Fibroblast of the aortic adventitia (primary cell): ENCODE measurements at places on chromosomes 4 and X.

DNA sequence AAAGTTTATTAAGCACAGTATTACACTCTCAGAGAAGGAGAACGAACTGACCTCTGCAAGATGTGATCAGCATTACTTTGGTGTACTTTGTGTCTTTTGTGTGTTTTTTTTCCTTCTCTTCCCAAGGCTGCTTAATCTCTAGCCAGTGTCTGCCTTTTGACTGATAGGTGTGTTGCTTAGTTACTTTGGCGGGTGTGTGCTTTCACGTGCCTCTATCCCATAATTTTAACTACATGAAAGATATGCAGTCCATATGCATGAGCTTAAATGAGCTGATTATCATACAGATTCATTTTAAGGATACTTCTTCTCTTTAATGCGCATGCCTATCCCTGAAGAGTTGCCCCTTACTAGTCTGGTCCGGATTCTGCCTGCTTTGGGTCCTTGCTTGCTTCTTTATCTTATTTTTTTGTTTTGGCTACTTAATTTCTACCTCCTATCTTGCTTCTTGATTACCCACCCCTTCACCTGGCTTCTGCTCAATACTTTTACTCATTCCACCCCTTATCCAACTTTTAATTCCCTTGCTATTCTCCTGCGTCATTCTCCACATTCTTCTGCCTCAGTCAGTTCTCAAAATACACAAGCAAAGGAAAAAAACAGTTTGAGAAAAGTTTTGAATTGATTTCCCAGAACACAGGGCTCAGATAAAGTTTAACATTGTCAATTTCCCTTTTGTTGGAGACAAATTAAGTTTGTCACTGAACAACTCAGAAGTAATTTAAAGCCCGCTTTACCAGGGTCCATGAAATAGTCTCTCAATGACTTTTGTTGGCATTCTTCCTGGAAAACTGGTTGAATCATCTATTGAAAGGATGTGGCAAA is 182.0 kb downstream of the TENT5D start:
- peak; percentile 71 for DNase-seq

DNA sequence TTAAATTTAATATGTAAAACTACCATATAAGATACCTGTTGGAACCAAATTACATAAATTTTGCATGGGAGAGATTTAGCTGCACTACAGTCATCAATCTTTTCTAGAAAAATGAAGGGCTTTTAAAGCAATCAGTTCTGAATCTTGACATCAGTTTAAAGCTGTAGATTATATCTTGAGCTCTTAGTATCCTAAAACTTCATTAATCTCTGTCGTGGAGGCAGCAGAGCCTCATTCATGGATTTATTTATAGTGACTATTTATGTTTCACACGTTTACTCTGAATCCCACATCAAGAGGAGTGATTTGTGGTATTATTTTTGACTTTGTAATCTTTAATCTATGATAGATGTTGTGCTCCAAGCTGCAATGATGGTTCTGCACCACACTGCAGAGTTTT is 175.9 kb downstream of the PDGFC start:
- no peak for DNase-seq

DNA sequence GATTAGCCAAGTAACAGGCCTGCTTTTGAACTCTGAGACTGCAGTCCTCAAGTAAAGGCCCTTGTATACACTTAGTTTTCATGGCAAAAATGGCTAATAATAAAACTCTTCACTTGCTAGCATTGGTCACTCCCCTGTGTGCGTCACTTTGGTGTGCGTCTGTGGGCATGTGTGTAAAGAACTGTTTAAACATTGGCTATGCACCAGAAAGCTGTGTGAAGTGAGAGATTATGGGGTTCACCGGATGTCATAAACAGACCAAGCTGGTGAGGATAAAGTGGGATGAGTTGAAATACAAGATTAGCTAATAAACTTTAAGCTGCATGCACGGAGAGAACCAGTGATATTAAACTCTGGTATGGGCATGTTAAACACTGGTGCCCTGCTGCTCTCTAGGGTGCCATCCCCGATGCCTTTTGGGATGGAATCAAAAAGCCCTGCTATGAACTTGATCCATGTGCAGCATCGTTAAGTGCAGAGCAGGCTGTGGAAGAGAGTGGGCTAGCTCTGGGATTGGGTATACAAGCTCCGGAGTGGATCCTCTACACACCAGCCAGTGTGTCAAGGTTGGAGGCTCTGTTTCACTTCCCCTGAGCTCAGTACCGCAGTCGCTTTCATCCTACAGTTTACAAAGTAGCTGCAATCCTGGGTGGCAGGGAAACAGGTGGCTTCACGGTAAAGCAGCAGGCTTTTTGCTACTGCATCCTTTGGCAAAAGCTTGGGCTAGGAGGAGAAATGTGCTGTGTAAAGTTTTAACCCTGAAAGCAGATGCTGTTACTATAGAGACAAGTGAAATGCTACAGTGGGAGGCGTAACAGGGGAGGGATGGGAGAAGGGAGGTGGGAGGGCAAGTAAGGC is 108.3 kb upstream of the SLC4A4 start:
- no peak for DNase-seq

GRCh38 chrX:6748595-6748994 is 213.7 kb upstream of the VCX3A start:
- DNase-seq = no peak

DNA sequence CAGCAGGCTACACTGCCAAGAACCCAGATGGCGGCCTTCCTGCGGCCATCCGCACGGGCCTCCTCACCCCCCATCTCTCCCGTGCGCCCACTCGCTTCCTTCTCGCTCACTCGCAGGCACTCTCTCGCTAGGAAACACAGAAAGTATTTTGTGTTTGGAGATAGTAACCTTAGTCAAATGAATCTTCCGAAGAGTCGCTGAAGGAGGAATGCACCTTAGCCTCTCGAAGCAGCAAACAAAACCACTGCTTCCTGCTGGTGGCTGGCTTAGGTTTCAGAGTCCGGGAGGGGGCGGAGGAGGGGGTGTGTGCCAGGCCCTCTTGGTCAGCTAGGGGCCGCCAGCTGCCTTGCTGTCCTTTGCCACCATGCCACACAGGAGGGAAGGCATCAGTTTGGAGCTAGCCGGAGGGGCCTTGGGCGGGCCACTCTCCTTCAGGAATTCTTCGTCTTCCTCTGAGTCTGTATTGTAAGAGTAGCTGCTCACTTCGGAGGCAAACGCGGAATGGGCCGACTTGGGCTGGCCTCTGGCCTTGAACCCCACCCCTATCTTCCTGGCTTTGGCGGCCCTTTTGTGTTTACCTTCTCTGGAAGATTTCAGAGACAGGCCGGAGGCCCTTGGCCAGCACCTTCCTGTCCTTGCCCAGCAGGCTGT is 73.2 kb upstream of the UCP1 start:
- DNase-seq = no peak

DNA sequence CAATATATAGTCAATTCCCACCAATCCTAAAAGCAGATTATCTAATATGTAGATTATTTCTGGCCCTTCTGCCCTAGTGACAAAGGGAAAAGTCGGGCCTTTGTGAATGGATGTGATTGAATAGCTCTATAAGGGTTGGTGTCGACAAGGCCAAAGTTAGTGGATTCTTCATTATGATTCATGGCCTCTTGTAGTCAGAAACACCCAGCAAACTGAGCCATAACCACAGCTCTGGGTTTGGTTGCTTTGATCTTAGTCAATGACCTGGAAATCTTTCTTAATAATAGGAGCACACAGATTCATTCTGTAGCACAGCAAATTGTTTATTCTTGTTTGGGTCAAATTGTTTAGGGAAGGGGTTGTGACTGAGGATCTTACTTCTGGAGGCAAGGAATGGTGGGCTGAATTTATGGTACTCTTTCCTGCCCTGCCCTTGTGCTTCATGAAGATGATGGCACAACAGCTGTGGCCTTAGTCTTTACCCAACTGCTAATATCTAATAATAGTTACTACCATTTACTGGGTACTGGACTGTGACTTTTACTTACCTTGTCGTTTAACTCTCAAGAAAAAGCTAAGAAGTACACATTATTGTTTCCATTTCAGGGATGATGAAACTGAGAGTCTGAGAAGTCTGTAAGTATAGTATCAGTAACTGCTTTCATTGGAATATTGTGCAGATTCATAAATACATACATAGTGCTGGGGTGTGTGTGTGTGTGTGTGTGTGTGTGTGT is 74.0 kb downstream of the AFF2 start:
- no peak for DNase-seq

DNA sequence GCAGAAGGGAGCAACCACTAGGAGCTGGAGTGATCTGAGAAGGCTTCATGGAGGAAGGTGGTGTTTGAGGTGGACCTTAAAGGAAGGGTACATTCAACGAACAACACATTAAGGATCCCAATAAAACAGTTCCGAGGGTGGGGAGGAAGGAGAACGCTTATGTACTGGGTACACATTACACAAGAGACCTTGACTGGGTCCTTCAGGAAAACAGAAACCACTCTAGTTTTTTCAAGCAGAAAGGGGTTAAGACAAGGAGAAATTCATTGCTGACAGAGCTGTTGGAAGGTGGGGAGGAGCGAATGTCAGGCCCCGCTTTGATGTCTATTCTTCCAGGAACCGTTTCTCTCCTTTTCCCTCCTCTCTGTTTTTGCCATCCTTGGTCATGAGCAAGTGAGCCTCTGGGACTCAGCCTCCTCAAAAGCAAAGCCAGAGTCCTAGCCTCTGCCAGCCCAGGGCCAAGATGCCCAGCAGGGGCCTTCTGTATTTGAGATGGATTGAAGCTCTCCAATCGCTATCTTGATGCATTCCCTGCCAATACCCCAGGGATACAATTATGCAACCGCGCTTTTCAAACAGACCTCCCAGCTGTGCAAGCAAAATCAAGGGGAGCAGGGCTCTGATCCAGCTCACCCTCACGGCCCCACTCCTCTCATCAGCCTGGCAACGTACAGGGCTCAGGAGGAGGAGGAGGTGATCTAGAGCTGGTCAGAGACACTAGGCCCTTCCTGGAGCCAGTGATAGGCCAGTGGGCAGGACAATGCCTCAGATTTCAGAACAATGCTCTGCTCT is 48.4 kb downstream of the ZBTB49 start:
- no peak for DNase-seq

DNA sequence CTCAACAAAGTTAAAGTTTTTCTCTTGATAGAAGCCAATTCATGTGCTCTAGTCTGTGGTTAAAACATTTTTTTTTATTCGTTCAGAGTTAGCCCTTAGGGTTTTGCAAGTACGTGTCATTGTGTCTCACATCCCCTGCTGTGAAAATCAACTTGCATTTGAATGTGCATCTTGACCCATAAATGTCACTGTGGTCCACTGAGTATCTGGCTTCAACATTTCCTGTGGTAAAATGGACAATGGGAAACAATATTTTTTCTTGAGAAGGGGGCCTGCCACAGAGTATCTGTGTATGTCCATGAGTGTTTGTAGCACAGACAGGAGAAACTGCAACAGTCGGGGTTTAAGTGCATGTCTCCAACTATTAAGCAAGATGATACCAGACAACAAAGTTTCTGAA is 554.8 kb upstream of the TENM3 start:
- no peak for DNase-seq

DNA sequence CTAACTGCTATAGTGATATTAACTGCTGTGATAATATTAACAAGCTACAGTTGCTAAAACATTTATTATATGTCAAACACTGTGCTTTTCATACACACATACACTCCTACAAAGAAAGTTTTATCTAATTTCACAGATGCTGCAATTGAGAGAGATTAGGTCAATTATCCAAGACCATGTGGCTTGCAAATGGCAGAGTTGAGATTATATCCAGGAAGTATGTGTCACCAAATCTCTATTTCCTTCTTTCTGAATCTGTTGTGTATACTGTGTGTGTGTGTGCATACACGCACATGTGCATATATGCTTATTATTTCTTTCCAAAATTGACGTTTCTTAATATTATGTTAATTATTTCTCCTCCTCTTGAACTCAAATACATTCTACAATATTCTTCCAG is 775.9 kb upstream of the FTHL17 start:
- DNase-seq = no peak

DNA sequence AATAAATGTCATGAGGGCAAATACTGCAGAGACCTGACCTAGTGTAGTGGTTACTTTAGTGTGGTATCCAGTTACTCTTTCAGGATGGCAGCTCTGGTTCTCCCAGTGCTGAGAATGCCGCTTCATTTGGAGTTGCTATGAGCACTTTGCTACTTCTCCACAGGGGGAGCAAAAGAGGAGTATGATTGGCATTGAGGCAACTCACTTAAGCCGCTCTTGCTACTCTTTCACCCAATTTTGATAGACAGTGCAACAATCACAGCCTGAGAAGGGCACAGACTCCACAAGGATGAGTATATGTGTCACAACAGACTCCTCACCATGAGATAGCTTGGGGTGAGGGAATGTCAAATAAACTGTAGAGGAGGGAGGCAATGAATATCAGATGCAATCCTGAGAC is 81.2 kb downstream of the NPY1R start:
- no peak for DNase-seq

DNA sequence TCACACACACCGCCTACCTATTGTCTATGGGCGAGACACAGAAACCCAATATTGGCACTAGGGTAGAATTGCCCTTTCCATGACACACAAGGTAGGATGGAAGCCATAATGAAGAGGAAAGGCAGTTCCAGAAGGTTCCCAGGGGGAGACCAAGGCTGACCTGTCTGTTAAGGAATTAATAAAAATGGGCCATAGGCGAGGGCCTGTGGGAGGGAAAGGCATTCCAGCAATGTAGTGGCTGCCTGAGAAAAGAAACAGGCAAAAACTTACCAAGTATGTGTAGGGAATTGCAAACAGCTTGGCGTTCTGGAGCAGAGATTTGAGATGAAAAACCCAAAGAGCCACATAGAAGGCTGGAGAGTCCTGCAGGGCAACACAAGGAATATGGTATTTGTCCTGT is 19.1 kb downstream of the MAGED2 start:
- no peak for DNase-seq

DNA sequence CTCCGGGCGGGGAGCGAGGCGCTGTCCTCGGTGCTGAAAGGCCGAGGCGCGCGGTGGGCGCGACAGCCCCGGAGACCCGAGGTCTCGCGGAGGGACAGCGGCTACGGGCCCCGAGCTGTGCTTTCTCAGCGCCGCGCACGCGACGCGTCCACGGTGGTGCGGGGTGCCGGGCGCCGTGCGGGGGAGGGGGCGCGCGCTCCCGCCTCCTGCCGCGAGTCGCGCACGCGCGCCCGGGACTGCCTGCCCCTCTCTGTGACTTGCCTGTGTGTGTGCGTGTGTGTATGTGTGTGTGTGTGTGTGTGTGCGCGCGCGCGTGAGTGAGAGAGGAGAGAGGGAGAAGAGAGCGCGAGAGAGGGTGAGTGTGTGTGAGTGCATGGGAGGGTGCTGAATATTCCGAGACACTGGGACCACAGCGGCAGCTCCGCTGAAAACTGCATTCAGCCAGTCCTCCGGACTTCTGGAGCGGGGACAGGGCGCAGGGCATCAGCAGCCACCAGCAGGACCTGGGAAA is at the start of gene GRIA2:
Gene GRIA2 (plus strand): TSS at position 358 of the 511 bp plus-strand sequence. CDS start 315 bp downstream, outside the sequence.
- peak; percentile 50 for DNase-seq

GRCh38 chrX:124307253-124307907 is 25.1 kb upstream of the TEX13D start:
- no peak for DNase-seq

- no peak for DNase-seq
These were observed 174.0 kb upstream of the MAP3K15 start for GRCh38 chrX:19689170-19689779.

- DNase-seq = no peak
These were observed 1.7 kb downstream of the CLCN4 start for GRCh38 chrX:10158279-10159144.

- no peak for DNase-seq
These were observed 34.2 kb downstream of the MMRN1 start for GRCh38 chr4:89928838-89929237.

GRCh38 chr4:80540349-80540748 is 204.8 kb downstream of the CFAP299 start:
- DNase-seq = no peak

GRCh38 chr4:3411676-3412075 is 30.1 kb upstream of the HGFAC start:
- DNase-seq = no peak

- peak; percentile 9 for DNase-seq
These were observed 334.5 kb downstream of the GALNTL6 start for GRCh38 chr4:172147687-172148086.
